T47D (cell line): ENCODE measurements at places on chromosomes 11 and 22.

GRCh38 chr11:3700410-3700809 lies 29.2 kb upstream of the CHRNA10 start:
- no peak for DNase-seq

DNA sequence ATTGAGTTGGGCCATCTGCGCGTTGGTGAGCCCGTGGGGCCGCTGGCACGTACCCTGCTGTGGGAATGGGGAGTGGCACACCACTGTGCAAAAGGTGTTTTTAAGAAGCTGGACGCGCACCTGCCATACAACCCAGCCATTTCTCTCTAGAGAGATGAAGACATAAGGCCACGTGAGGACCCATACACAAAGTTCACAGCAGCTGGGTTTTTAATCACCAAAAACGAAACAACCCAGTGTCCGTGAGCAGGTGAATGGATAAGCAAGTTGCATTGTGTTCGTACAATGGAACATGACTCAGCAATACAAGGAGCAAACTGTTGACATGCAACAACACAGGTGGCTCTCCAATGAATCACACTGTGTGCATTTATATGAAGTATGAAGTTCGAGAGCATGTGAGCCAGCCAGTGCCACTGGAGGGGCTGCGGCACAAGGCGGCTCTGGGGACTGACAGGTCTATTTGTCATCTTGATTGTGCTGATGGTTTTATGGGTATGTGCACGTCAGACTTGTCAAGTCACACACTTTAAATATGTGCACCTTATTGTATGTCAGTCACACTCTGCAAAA lies 30.6 kb upstream of the PANX2 start:
- no peak for DNase-seq

DNA sequence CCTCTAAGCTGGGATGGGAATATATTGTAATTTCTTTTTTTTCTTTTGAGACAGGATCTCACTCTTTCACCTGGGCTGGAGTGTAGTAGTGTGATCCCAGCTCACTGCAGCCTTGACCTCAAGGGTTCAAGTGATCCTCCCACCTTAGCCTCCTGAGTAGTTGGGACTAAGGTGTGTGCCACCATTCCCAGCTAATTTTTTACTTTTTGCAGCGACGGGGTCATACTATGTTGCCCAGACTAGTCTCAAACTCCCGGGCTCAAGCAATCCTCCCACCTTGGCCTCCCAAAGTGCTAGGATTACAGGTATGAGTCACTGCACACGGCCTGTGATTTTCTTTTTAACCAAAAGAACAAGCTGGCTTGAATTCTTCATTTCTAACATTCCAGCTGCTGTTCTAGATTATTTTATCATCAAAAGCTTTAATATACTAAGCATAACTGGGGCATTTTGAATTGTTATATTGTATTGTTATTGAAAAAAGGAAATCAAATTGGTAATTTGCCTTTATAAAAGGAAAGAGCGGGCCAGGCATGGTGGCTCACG lies 26.8 kb upstream of the PPP2R1B start:
- no peak for DNase-seq

- no peak for DNase-seq
Observed at GRCh38 chr11:21650961-21651360, 541.9 kb upstream of the ANO5 start.

DNA sequence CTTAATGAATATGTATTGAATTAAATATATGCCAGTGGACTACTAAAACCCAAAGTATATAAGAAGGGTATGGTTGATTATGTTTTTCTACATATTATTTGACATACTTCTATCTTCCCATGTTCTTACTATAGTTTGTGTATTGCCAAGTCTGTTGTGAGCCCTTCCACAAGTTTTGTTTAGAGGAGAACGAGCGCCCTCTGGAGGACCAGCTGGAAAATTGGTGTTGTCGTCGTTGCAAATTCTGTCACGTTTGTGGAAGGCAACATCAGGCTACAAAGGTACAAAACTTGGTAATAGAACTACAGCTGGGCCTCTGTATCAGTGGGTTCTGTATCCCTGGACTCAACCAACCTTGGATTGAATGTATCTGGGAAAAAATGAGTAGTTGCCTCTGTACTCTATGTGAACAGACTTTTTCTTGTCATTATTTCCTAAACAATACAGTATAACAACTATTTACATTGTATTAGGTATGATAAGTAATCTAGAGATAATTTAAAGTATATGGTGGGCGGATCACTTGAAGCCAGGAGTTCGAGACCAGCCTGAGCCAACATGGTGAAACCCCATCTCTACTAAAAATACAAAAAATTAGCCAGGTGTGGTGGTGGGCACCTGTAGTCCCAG lies 38.7 kb upstream of the TTC36 start:
- peak; percentile 84 for DNase-seq

GRCh38 chr11:105609341-105609781 lies 512 bp upstream of the GRIA4 start:
- peak; percentile 74 for DNase-seq

DNA sequence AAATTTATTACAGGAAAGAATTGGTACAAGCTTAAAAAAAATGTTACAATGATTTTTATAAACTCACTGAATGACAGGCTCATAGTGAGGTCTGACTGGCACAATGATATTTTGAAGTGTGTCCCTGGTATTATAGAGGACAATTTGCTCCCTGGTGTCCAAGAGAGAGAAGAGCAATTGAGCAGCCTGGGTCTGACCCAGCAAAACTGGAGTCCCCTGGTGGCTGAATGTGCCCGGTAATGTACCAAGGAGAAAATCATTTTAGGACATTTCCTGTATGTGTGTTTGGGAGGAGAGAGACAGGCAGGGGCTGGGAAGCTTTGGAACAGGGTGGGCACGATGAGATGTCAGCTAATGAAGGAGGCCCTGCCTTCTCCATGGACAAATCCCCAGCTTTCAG lies 125.3 kb downstream of the APOL5 start:
- DNase-seq: no peak

DNA sequence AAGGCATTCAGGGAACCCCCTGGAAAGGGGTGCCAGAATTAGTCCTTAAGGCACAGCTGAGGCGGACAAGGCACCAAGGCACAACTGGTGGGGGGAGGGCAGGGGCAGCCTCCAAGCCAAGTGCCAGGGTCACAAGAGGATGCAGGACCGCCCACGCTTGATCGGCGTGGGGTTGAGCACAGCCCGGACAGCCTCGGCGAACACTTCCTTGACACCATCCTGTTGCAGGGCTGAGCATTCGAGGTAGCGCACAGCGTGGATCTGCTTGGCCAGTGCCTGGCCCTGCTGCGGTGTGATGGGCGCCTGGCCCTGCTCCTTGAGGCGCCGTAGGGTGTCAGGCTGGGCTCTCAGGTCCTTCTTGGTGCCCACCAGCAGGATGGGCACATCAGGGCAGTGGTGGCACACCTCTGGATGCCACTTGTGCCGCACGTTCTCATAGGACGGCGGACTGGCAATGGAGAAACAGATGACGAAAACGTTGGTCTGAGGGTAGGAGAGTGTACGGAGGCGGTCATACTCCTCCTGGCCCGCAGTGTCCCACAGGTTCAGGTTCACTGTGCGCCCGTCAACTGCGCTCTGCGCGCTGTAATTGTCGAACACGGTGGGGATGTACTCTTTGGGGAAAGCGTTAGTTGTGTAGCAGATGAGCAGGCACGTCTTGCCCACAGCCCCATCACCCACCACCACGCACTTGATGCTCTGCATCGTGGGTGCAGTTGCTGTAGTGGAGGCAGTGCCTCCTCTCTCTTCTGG lies 13.1 kb downstream of the RHOG start:
- no peak for DNase-seq

DNA sequence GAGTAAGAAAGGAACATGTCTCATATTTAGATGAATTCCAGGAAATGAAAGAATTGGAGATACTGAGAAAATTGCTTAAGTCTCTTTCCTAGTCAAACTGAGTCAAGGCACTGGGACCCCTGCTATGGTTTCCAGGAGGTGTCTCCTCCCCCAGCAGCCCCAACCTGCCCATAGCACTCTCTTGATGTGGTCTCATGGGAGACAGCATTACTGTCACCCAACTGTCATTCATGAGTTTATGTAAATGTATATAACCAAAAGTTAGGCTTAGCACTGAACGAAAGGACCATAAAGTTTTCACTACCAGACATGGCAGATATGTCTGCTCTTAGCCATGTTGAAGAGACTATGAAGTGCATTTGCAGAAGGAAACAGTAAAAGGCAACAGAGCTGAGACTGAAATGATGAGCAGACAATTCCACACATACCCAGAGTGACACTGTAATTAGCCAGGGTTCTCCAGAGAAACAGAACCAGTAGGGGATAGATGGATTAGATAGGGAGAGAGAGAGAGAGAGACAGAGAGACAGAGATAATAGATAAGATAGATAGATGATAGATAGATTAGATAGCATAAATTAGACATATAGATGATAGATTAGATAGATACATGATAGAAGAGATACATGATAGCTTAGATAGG lies 328.1 kb downstream of the BRD1 start:
- no peak for DNase-seq
